ENCODE measurements at places on chromosomes 16 and 17.

DNA sequence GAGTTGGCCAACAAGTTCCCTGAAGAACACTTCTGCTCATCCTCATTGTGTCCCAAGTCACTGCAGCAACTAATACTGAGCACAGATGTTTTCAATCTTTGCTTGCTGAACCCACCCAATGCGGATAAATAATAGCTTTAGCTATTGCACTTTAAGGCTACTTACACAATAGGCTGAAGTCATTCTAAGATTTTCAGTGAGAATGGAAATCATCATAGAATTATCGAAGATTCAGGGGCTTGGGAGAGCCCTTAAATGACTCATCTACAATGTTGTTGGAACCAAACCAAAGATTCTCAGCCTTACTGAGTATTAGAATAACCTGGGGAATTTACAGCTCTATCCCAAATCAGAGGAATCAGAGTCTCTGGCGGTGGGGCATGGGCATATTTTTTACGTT lies 51.2 kb downstream of the SYCE1L start:
- no peak for DNase-seq

DNA sequence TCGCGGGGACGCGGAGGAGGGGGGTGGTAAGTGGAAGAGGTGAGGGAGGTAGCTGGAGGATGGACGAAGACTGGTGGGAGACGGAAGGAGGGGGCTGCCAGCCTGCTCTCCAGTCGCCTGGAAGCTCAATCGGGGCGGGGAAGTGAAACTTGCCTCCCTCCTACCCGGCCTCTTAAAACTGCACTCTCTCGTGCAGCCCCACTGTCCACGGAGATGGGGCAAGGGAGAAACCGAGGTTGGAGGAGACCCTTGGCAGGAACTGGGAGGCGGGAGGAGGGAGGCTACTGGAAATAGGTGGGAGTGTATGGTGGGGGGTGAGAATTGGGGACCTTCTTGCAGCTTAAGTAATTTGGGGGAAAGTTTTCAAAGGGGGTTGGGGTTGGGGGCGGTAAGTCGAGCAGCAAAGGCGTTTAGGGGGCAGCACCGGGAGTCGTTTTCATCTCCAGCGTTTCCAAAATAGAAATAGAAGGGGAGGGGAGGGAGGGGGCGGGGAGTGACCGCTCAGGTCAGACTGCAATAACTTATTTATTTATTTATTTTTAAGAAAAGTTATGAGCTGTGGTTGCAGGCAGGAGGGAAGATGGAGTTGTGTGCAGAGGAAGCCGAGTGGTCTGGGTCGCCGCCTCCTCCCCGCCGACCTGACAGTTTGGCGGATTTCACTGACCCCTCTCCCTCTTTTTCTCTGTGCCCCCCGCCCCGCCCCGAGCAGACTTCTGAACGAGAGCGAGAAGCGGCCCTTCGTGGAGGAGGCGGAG lies 1.4 kb downstream of the SOX9 start:
- DNase-seq: peak; percentile 39

- no peak for DNase-seq
Measured at GRCh38 chr17:73548620-73549311, 95.5 kb downstream of the SDK2 start.

DNA sequence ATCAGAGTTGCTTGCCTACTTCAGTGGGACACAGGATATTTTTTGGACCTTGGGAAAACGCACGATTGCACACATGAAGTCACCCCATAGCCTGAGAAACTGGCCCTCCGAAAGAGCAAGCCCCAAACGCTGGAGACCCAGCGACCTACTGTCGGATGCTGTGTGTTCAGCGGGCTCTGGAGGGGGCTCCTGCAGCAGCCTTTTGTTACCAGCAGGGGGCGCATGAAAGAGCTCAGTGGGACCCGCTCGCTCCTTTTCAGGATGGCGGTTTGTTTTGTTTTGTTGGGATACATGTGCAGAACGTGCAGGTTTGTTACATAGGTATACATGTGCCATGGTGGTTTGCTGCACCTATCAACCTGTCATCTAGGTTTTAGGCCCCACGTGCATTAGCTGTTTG lies 28.4 kb downstream of the MYH3 start:
- DNase-seq: no peak

GRCh38 chr17:4721203-4722135 lies 9.8 kb upstream of the MED11 start:
- DNase-seq: peak; percentile 62

- no peak for DNase-seq
Measured at GRCh38 chr17:79949656-79950209, 85.9 kb downstream of the TBC1D16 start.

GRCh38 chr16:19831678-19832077 lies 53.0 kb downstream of the GPRC5B start:
- no peak for DNase-seq

DNA sequence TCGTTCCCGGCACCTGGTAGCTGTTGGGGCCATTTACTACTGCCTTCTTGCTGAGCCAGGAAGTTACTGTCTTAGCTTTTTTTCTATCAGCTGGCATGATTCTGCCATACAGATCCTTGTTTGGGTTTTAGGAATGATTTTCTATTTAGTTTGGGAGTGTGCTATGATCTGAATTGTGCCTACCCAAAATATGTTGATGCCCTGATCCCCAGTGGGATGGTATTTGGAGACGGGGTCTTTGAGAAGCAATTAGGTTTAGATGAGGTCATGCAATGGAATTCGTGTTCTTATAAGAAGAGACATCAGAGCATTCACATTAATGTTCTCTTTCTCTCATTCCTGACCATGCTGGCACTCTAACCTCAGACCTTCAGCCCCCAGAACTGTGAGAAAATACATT lies 59.4 kb upstream of the HS3ST2 start:
- no peak for DNase-seq

DNA sequence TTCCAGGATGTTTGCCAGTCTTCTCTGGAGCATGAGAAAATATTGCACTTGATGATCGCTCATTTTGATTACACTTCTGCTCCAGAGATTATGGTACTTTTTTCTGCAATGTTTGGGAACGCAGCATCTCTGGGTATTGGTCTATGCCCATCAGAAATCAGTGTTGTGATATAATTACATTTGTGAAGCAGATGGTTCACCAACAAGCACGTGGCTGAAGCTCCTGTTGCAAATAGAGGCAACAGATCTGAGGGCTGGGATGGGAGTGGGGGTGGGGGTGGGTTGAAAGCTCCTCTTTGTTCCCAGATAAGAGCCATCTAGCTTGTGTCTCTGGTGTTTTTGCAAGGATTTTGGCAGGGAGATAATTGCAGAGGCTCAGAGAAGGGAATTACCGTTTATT lies 252.3 kb downstream of the SHISA9 start:
- DNase-seq: no peak

DNA sequence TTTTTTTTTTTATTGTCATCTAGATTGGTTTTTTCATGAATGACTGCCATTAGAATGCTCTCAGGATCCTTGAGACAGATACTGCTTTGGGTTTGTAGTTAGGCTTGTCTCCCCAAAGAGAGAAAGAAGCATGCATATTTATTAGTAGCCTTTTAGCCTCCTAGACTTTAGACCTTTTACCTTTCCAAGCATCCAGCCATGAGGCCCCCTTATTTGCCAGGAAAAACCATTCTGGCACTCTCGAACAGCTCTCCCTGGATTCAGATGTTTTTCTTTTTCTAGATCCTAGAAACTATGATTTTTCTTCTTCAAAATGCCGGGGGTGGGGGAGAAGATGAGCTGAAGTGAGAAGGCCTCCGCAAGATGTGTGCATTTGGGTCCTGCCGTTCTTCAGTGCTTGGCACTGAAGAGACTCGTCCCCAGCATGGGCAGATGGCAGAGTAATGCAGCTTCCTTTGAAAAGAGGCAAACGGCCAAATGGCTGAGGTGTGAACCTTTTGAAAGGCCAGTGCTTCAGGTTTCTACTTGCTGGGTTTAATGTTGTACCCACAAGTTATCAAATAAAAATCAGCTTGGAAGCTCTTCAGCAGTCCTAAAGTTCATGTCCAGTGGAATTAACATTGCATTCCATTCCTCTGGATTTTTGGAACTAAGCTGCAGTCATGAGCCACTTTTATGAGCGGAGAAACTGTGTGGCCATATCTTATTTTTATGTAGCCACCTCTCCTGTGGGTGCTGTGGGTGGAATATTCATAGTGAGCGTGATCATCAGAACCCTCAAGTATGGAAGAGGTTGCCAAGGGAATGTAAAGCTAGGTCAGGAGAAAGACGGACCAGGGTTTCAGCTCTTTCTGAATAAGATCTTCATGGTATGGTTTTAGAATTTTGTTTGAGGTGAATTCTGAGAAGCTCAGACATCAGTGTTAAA lies 7.2 kb downstream of the SOCS7 start:
- DNase-seq: no peak
